ENCODE measurements at places on chromosomes 16 and 17. TPM values are rescaled to one million over a fixed set of nuclear protein-coding genes. Genes with fewer than 3 reads are reported as not detected.

Gene CACNG5
- polyA plus RNA-seq = not detected

DNA sequence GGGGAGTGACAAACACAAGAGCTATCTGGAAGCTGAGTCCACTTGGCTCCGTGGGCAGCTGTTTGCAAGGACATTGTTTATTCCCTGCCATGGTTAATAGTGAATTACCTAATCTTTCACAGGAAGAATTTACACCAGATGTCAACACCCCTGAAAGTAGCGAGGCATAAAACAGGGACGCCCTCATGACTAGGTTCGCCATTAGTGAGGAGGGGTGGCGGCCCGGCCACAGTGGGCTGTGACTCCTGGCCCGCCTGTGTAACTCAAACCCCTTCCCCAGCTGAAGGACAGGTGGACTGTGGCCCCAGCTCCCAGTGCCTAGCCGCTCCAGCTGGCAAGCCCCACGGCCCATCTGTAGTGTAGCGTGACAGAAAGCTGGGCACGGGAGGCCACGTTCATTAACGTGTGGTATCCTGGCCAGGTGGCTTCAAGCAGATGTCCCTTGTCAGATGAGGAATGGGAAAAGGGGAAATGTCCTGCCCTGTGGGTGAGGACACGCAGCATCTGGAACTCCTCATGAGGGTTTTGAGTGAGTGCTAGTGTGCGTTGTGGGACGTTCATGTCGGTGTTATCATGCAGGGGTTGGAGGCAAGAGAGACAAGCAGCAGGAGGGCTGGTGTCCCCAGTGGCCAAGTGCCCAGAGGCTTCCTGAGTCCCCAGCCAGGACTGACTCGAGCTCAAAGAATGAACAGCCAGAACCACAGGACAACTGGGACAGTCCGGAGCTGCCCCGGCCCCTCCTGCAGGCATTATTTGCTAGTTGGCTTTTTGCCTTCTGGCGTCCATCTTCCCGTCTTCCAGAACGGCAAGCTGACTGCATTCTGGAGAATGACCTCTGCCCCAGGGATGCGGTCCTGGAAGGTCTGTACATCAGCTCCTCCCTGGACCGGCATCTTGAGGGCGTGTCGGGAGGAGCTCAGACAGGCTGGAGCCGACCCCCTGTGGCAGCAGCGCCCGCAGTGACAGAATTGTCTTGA, 19.2 kb downstream of the KDM8 start:
- DNase-seq = peak; percentile 92

DNA sequence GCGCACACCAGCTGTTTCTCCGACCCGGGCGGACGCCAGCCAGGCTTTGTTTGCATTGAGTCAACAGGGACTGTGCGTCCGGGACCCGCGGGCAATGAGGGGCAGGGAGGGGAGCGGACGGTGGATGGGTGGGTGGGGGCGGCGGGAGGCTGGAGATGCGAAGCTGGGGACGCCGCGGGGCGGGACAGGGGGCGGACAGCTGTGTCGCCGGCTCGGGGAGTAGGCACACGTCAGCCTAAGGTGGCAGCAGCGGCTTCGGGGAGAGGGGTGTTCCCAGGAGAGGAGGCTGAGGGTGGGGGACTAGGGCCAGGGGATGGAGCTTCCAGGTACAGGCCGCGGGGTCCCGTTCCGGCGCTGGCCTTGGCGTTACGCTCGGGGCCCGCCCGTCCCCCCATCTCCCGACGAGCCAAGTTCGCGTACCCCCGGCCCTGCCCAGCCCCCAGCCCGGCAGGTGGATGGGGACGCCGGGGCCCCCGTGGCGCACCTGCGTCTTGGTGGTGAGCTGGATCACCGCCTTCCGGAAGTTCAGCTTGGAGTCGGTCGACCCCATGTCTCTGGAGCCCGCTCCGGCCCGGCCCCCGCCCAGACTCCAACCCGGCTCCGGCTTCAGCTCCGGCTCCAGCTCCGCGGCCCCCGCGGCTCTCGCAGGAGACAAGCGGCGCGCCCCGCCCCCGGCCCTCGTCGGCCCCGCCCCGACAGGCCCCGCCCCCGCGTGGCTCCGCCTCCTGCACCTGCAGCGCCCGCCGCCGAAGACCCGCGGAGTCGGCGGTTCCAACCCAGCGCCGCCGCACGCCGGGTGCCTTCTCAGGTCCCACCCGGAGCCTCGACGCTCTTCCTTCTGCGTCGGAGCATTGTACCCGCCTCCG, at the start of gene HID1:
TSS of gene HID1 (minus strand) at position 653 of the 866 bp plus-strand sequence. CDS start at position 550, 103 bp downstream.
- peak; percentile 43 for DNase-seq

- DNase-seq = peak; percentile 17
Measured at GRCh38 chr16:81136390-81137335, 40.5 kb upstream of the GCSH start.

GRCh38 chr16:67181346-67181745, 2.4 kb downstream of the MATCAP1 start:
- DNase-seq = peak; percentile 92

DNA sequence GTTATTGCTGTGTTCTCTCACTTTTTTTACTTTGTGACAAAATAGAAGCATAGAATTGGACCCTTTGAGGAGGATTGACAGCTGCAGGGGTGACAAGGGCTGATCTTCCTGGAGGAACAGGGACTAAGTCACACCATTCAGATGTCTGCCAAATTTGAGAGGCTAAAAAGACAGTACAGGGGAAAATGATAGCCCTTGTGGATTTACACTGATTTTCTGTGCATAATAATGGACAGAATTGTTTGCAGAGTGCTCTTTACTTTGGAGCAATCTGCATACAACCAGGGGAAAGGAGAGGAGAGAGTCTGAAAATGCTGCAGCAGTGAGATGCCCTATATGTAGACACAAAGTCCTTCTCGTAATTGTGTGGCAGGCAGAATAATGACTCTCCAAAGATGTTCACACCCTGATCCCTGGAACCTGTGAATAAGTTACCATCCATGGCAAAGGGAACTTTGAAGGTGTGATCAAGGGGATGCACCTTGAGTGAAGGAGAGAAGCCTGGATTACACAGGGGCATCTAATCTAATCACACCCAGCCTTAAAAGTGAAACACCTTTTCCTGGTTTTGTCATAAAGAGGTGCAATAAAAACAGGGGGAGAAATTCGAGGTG, 221.4 kb upstream of the CPHXL start:
- DNase-seq = no peak

DNA sequence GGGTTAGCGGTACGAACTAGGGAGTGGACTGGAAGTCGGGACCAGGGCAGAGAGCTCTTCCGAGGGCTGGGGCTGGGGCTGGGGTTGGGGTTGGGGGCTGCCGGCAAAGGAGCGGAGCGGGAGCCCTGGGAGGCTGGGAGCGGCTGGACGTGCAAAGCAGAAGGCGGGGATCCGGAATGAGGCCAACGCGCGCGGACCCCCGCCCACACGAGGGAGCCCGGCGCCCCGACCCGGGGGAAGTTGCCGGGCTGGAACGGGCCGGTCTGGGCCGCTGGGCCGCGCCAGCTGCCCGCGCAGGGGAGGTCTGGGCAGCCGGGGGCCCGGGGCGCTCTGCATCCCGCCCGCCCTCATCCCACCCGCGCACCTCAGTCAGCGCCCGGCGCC, 323 bp downstream of the ST3GAL2 start:
- no peak for DNase-seq

Gene CMTM2
- not detected for polyA plus RNA-seq

- no peak for DNase-seq
Measured at GRCh38 chr16:72389791-72390190, 217.8 kb upstream of the PMFBP1 start.

DNA sequence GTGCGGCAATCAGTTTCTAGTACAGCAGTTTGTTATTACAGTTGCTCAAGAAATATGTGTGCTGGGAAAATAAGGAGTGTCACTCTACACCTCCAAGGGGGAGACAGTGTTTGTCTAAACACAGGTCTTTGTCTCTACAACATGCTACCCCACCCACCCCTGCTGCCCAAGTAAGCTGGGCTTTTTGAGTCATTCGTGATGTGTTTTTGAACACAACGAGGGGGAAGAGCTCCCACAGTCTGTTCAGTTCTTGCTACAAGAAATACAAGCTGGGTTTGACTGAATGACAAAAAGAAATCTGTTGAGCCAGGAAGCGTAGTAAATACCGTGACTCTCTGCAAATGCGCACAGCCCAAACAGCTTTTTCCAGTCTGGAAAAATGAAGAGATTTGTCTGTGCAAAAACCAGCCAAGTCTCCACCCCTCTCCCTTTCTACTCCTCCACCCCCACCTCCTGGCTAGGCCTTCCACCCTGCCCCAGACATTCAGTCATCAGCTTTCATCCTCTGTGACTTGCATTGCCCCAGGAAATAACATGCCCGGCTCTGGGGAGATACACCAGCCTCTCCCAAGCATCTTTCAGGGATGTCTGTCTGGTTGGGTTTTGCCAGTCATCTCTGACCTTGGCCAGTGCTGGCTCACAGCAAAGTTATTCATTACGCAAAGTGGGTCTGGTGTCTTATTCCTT, 25.7 kb downstream of the CHD9 start:
- peak; percentile 93 for DNase-seq

- DNase-seq = no peak
Measured at GRCh38 chr17:60676758-60677307, 818 bp upstream of the BCAS3 start.

DNA sequence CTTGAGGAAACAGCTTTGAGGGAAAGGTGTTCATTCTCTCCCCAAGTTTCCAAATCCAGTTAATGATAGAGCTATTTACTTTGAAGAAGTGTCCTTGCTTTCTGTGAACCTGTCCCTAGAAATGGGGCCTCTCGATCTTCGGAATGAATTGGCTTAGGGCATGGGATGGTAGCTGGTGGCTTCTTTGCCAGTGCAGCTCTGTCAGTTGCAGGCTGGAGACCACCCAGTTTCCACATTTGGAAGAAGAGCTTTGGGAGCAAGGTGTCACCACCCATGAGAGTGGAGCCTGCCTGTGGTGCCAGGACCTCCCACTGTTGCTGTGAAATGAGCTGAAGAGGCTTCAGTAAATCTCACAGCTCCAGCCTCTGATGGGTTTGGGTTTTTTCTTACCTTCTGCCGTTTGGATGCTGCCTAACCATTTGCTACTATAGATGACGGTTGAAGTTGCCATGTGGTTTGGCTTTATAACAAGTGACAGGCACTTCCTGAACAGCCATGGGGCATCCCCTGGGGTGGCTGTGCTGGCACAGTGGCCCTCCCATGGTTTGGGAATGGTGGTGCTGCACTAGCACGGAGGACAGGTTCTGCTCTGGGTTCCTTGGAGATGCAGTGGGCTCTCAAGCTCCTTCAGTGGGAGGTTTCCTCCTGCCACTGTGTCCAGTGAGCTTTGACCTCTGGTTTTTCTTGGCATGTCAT, 19.5 kb upstream of the SLC5A10 start:
- no peak for DNase-seq

Gene STX1B
- polyA plus RNA-seq = 0.46 TPM

Gene KCNH4
- polyA plus RNA-seq = not detected

Gene SLC47A1
- polyA plus RNA-seq = 0.76 TPM

GRCh38 chr17:55632236-55632635, 90.4 kb downstream of the TMEM100 start:
- no peak for DNase-seq

Gene FOXC2
- polyA plus RNA-seq = 3.0 TPM

DNA sequence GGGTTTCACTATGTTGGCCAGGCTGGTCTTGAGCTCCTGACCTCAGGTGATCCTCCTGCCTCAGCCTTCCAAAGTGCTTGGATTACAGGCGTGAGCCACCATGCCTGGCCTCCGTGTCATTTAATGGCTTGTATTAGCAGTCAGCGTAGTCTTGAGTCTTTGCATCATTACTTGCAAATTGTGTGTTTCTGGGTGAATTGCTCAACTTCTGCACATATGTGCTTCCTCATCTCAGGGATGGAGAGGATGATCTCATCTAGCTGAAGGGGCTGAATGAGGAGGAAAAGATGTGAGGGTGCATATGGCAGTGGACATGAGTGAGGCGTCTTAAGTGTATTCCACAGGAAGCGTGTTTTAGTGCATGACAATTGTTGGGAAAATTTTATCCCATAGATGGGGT, 155.8 kb downstream of the SNX29 start:
- peak; percentile 39 for DNase-seq

Gene ZNF688
- polyA plus RNA-seq = 14.7 TPM

DNA sequence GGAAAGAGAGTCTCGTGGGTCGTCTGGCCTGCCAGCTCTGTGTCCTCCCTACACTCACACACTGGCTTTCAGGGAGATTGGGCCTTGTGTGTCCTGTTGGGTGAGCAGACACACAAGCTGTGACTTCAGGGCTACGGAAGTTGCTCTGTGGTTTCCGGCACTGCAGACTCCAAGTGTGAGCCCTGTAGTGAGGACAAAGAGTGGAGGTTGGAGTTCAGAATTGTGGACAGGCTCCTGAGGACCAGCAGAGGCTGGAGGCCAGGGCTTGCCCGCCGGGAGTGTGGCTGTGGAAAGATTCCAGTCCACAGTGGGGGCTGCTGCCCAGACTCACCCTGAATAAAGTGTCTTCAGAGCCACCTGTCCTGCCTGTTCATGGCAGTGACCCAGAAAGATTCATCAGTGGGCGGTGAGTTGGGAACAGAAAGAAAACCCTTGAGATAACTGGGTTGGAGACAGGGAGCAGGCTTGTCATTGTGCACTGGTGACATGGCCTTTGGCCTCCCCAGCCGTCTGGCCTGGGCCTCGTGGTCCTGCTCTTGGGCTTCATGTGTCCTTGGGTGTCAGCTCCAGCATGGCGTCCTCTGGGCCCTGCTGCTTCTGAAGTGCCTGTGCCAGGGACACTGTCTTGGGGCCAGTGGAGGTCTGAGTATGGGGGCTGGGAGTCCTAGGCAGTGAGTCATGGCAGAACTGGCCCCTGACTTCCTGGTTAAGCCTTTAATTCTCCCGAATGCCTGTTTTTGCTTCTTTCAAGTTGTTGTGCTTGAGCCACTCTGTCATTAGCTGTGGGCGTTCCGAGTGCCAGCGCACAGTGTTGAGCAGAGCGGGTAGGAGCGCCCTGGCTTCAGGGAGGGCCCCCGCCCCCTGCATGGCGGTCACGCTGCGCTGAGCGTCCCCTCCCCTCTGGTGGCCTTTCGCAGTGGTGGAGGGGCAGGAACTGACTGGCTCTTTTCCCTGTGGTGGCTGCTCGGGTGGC, 19.9 kb upstream of the ZNF750 start:
- peak; percentile 47 for DNase-seq

GRCh38 chr16:3171855-3172593, 16.0 kb upstream of the OR1F1 start:
- peak; percentile 15 for DNase-seq

All from GM23248 (cell line).